ENCODE measurements at places on chromosomes 16 and 17.

- DNase-seq, result no peak
Measured at GRCh38 chr17:44304651-44305050, 3.8 kb upstream of the RUNDC3A start.

- no peak for DNase-seq
Measured at GRCh38 chr16:74570412-74571301, 36.3 kb downstream of the GLG1 start.

DNA sequence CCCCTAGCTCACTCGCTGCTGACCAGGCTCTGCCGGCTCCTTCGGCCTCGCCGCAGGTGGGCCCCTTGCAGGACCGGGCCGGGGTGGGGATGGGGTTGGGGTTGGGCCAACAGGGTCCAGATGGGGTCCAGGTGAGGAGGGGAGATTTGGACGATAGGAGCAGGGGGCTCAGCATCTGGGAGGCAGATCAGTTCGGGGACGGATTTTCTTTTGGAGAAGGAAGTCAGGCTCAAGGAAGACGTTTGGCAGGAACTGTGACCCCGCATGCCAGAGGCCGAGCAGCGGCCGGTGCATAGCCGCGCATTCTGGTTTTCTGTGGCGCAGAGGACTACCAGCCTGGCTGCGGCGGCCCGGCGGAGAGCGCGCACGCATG is 845 bp upstream of the ALDOA start:
- peak; percentile 32 for DNase-seq

DNA sequence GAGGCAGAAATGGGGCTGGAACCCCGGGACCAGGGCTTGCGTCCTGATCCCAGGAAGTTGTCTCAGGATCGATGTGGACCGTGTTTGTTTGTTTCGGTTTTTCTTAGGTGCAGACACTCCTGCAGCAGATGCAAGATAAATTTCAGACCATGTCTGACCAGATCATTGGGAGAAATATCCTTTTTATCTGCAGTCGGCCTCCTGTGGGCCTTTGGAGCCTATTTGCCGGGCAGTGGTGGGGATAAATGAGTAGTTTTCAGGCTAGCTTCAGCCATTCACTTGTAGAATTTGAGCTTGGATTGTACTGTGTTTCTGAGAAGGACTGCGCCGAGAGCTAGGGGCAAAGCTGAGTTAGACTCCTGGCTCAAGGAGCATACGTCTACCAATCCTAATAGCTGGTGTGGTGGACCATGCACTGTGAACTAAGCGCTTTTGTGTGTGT is 816 bp downstream of the HSBP1 start:
- DNase-seq, result no peak

DNA sequence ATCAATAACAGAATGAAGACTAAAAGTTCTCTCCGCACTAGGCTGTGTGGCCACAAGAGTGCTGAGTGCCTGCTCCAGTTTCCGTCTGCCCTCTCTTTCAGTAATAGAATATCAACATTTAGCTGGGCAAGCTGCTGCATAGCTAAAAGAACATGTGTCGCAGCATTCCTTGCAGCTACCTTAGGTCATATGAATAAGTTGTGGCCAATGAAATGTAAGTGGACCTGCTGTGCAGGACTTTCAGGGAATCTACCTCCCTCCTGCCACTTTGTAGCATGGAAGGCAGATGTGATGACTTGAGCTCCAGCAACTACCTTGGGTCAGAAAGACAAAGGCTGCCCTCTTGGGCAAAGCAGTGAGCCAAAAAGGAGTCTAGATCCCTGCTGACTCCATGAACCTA is 25.4 kb downstream of the SLC39A11 start:
- DNase-seq, result no peak
